ENCODE measurements at places on chromosomes 5 and 9.

DNA sequence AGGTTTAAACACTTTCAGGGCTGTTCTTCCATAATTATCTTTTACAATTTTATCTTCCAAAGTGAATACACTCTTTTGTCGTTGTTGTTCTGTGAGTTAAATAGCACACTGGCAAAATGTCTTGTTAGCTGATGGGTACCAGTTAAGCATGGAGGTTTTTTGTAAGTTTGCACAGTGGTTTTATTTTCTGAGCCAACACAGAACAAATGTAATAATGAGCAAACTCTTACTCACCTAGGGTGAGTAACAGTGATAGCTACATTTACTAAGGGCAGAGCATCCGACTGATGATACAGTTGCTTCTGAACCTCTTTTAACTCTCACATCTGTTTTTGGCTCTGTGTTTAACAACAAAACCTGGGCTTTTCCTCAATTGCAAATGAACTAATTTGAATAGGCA is 103.2 kb downstream of the CTNND2 start:
- DNase-seq, result no peak

- no peak for DNase-seq
These were observed 59.4 kb upstream of the NFIB start for GRCh38 chr9:14373336-14373666.

DNA sequence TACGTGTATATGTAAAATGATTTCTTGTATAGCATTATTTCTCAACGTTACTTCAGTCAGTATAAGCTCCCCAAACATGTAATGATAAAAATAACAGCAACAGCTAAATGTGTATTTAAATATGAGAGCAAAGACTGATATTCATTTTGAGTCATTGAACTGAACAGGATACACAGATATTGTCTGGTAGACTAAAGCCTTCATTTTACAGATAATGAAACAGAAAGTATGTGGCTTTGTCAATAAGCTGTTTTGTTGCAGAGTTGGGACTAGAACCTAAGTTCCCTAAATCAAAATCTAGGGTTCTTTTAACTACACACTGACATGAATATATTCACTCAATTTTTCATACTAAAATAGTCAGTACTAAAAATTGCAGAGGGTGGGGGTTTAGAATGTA is 80.4 kb upstream of the MARCHF11 start:
- no peak for DNase-seq

GRCh38 chr5:128813317-128814070 is 151.8 kb upstream of the SLC27A6 start:
- DNase-seq, result no peak

- DNase-seq, result no peak
These were observed 30.0 kb downstream of the S1PR3 start for GRCh38 chr9:89021154-89021803.

DNA sequence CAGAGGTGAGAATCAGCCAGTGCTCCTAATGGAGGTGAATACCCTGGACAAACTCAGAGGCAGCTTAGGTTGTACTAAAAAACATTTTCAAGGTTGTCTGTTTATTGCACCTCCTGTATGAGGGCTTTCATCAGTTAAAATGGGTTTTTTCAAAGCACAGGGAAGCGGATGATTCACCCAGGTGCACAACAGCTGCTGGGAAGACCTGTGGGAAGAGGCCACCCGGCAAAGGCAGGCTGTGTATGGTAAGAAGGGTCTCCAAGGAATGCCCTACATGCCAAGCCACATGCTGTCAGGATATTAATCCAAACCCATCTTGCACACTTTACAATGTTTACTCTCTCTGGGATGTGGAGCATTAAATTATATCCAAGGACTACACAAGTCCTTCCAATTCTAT is 14.7 kb downstream of the SIL1 start:
- no peak for DNase-seq

GRCh38 chr5:175447571-175447970 is 3.6 kb upstream of the DRD1 start:
- no peak for DNase-seq

- no peak for DNase-seq
These were observed 53.8 kb upstream of the SNCAIP start for GRCh38 chr5:122258241-122258640.

- no peak for DNase-seq
These were observed 71.5 kb downstream of the PSMB7 start for GRCh38 chr9:124343533-124344290.

- no peak for DNase-seq
These were observed 340.2 kb upstream of the DMAC1 start for GRCh38 chr9:8139756-8140155.

DNA sequence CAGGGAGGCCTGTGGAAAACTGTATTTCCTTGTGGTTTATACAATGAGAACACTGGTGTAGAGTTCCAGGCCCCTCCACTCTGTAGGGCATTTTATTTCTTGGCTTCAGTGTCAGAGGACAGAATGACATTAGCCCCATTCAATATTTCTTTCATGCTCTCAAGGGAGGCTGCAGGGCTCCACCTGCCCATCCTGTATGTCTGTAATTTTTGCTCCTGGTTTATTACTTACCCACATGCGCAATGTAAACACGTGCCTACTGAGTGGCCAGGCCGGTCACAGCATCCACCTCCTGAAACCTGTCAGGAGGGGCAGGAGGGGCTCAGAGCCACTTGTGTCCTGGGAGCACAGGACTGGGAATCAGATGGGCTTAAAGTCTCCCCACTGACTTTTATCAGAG is 82.4 kb downstream of the GADD45G start:
- DNase-seq, result no peak

- no peak for DNase-seq
These were observed 381.4 kb upstream of the CD180 start for GRCh38 chr5:67578011-67578410.

DNA sequence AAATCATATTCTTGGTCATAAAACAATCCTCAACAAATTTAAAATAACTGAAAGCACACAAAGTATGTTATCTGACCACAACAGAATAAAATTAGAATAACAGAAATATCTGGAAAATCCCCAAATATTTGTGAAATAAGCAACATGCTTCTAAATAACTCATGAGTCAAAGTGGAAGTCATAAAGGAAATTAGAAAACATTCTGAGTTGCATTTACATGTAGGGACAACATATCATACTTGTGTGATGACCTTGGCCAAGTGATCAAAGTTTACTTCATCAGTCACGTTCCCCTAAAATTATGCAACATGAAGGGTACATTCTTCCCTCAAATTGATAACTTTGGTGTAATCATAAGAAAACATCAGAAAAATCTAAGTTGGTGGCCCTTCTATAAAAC is 64.7 kb downstream of the CSF2 start:
- no peak for DNase-seq

DNA sequence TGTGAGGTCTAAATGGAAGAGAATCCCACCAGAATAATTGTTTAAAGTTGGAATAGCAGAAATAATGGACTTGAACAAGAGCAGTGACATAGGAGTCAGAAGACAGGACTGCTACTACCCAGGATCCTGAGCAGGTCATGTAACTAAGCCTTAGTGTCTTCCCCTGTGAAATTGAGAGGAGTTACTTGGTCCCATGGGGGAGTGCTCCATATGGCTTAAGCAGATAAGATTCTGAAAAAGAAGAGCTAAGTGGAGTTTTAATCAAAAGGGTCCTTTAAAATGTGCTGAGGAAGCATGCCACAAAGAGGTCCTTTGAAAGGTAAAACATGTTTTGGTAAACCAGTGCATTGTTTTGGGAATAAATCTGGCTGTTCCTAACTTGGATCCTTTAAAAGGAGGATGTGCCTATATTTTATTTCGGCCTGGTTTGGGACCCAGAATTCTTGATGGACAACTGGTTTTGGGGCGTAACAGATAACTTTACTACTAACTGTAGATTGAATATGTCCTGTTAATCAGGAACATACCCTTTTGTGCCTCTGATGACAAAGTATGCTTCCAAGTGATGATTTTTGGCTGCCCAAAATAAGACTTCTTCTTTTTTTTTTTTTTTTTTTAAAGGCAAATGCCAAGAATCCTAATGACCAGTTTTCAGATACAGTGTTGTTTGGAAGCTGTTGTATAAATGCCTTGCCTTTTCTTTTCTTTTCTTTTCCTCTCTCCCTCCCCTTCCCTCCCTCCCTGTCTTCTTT is 5.7 kb downstream of the RCL1 start:
- DNase-seq, result no peak

DNA sequence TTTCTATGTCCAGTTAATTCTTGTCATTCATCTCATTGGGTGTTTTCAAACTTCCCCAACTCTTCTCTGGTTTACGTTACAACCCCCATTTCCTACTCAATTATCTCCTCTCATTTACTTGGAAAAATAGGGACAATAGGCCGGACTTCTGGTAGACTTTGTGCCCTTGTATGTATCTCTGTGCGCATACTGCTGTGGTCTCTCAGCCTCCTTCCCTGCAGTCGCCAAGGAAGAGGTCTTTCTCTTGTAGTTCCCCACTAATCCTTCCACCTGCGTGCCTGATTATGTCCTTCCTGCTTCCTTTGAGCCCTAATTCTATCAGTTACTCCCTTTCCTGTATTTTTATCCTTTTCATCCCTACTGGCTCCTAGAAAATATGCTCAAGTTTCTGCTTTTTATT is 176.3 kb downstream of the GDNF start:
- no peak for DNase-seq

GRCh38 chr5:177041936-177042335 is 19.4 kb downstream of the ZNF346 start:
- DNase-seq, result no peak

DNA sequence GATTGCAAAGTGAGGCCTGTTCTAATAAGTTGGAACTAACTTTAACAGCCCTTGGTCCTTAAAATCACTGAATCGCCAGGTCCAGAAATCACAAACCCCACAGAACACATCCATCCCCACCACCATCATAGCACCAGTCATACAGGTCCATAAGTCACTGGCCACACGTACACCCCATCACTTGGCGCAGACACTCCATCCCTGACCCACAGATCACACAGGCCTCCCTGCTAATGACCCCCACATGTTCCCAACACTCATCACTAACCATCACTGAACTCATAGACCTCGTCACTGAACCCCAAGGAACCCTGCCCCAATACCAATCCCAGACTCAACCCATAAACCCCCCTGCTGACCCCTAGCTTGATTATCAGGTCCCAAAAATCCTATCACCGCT is 41.2 kb upstream of the ZNF300 start:
- DNase-seq, result no peak

DNA sequence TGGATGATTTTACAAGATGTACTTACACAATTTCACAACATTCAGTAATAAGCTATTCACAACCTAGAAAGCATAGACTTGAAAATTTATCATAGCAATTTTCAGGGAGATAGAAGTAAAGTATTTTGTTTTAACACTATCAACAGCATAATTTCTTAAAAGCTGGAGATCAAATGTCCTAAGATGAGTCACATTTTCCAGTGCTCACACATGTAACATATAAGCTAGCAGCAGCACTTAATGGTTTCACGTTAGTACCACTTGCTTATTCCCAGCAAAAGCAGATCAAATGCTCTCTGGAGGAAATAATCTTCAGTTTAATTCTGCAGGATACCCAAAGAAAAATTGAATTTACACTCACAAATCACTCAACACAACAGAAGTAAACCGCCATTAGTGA is 6.5 kb downstream of the OR13C8 start:
- no peak for DNase-seq
